ENCODE measurements at places on chromosomes 5 and 9. TPM values are rescaled to one million over a fixed set of nuclear protein-coding genes. Genes with fewer than 3 reads are reported as not detected.
A peak's percentile ranks its signal among the peaks of the same experiment; 100 is the strongest.

DNA sequence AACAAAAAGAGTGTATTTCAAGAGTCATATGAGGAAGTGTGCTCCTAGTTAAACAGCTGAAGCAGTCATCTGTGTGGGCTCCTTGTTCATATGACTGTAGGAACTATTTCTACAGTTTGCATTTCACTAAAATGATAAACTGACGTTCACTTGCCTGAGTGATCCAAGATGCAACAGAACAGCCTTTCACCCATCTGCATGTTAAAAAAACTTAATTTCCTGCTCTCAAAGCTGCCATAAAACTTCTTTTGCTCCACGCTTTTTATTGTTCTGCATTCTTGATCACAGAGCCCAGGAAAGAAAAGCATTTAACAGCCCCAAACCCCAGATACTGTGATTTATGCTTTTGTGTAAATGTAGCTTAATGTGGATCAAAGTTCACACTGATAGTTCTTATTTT lies 43.9 kb downstream of the ZNF608 start:
- DNase-seq = no peak
- H3K36me3 ChIP-seq = no peaks in the 10 kb centered on the region
- no peaks in the 10 kb centered on the region for H3K4me1 ChIP-seq
- H3K27ac ChIP-seq = no peak overlapping the region
- H3K4me3 ChIP-seq = no peak overlapping the region

GRCh38 chr5:32600054-32600622 lies 14.8 kb downstream of the SUB1 start:
- DNase-seq = no peak
- peaks cover 48% of the 10 kb centered on the region for H3K36me3 ChIP-seq
- no peak overlapping the region for H3K4me3 ChIP-seq

THBS4 gene
- 0.57 TPM for total RNA-seq

DNA sequence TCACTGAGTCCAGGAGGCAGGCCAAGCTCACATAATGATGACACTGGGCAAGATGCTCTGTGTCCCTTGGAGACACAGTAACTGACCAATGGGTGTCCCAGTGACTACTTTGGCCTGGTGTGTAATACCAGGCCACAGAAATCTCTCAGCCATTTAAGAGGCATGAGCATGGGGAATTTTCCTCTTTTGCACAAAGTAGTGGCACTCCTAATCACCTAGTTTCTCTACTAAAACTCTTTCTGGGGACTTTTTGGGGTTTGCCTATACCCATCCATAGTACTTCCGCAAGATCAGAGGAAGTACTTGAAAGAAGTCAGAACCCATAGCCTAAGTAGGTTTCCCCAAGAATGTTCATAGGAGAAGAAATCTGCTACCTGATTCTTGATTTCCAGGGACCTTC lies 161.9 kb downstream of the ARSB start:
- peaks cover 7% of the 10 kb centered on the region for H3K36me3 ChIP-seq
- no peak for DNase-seq
- no peaks in the 10 kb centered on the region for H3K27me3 ChIP-seq
- H3K27ac ChIP-seq = no peak overlapping the region

DNA sequence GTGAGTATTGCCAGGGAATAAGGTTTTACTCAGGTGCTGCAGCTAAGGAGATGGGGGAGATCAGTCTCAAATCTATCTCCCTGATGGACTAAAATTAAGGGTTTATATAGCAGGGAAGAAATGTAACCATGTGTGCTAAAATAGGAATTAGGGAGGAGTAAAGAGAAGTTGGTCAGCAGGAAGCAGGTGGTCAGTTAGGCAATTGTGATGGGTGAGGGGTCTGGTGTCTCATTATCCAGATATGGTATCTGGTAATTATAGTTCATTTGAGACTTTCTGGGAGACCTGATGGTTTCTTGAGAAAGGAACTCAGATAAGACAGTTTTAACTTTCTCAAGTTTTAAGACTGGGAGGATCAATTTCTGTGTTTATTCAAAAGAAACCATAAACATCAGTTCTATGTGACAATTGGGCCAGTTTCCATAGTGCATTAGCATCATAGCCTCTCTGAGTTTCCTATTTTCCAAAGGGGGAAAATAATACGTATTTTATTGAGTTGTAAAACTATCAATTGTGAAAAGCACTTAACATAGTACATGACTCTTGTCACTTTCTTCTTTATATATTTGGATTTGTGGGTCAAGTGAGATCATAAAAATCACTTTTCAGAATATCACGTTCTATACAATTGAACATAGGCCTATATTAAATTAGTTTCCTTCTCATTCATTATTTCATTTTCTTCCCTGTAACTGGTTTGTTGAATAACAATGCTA lies 115.9 kb downstream of the ZSWIM6 start:
- H3K36me3 ChIP-seq = peaks cover 10% of the 10 kb centered on the region
- no peaks in the 10 kb centered on the region for H3K27me3 ChIP-seq
- no peaks in the 10 kb centered on the region for H3K4me1 ChIP-seq
- H3K27ac ChIP-seq = no peak overlapping the region
- no peak overlapping the region for H3K4me3 ChIP-seq
- no peak for DNase-seq

DOLPP1 gene
- 21.6 TPM for total RNA-seq

- peak within 1 kb of the TSS; percentile 65 for H3K4me3 ChIP-seq
- H3K27ac ChIP-seq = no peak within 1 kb of the TSS
- no peaks in the 10 kb centered on the region for H3K36me3 ChIP-seq
- peaks cover 11% of the 10 kb centered on the region for H3K4me1 ChIP-seq
Observed at GRCh38 chr9:111038331-111039230, at the start of gene LPAR1. LPAR1 (minus strand) TSS chr9:111038470; CDS start chr9:110972117, 66,353 bp downstream.

GRCh38 chr9:109117856-109118807 lies 1.6 kb downstream of the TMEM245 start:
- peak overlapping the region; percentile 89 for H3K27ac ChIP-seq
- peak overlapping the region; percentile 96 for H3K4me3 ChIP-seq
- H3K4me1 ChIP-seq = peaks cover 46% of the 10 kb centered on the region
- peaks cover 17% of the 10 kb centered on the region for H3K36me3 ChIP-seq
- DNase-seq = peak; percentile 32

DNA sequence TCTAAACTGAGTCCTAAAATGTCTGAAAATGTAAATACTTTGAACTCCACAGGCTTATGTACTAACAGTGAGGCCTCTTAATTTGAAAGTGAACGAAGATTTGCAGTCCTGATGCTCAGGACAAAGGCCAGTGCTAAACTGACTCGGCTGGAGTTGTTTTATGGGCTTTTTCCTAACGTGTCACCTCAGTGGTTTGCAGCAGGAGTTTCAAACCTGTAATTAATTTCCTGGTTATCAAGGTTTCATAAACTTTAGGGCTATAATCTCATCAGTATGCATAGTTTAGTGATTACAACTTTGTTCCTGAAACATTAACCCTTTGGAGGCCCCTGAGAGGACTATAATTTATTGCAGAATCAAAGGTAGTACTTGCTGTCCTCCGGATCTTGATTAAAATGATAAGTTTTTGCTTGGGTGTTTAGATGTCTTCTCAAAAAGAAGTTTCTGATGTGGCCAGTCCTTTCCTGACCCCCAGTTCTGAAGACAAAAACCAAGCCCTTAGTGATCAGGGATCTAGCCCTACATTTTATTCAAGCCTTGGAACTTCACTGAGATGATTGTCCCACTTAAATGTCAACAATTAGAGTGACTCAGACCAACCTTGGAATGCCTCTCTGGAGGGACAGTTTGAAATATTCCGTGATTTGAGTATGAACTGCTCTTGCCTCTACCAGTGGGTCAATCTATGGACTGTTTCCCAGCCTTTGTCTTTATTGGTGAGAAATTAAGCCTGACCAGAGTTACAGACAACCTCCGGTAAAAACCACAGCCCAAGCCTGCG lies 11.1 kb upstream of the S100Z start:
- no peak overlapping the region for H3K4me3 ChIP-seq
- peaks cover 4% of the 10 kb centered on the region for H3K36me3 ChIP-seq
- H3K27me3 ChIP-seq = peaks cover 9% of the 10 kb centered on the region
- no peak for DNase-seq
- no peak overlapping the region for H3K27ac ChIP-seq

DNA sequence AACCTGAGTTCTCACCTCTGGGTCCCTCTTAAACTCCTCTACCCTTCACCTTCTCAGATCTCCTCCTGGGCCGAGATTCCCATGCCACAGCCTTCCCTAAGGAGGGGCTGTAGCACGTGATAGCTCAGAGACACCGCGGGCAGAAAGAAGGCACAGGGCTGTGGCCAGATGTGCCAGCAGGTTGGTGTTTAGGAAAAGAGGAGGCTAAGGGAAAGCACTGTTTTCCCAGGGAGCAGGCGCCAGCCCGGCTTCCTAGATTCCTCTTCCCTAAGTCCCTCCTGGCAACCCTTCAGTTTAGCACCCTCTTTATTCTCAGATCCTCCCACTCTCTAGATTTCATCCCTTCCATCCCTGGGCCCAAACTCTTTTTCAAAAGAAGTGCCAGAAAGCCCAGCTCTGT lies 59.4 kb upstream of the CCNG1 start:
- no peak overlapping the region for H3K27ac ChIP-seq
- DNase-seq = no peak
- H3K4me3 ChIP-seq = no peak overlapping the region
- no peaks in the 10 kb centered on the region for H3K36me3 ChIP-seq
- no peaks in the 10 kb centered on the region for H3K27me3 ChIP-seq

DNA sequence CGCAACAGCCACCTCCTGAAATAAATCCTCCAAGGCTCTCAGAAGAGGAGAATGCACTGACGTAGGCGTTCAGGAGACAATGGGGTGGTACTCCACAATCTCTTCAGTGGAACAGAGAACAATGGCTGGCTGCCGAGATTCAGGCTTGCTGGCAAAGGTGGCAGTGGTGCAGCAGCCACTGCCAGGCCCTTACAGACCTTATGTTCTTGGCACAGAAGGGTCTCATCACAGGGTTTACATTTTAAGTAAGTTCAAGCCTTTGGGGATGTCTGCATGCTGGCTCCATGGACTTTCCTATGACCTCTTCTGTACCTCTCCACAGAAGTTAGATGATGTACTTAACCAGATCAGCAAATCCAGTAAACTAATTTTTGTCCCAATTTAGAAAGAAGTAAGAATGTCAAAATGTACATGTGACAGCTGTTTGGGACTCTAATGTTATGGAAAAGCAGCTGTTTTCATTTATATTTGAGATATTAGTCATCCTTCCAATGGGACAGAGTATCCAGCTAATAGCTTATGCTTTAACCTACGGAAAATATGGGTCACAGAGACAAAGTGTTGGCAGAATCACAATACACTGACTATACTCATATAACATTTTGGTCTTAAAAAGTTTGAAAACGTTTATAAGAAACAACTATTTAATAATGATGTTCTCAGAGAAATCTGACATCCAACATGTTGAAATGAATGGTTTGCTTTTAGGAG lies 180.9 kb downstream of the MAPKAP1 start:
- no peak for DNase-seq
- no peak overlapping the region for H3K4me3 ChIP-seq
- H3K4me1 ChIP-seq = peaks cover 49% of the 10 kb centered on the region
- no peaks in the 10 kb centered on the region for H3K27me3 ChIP-seq

DNA sequence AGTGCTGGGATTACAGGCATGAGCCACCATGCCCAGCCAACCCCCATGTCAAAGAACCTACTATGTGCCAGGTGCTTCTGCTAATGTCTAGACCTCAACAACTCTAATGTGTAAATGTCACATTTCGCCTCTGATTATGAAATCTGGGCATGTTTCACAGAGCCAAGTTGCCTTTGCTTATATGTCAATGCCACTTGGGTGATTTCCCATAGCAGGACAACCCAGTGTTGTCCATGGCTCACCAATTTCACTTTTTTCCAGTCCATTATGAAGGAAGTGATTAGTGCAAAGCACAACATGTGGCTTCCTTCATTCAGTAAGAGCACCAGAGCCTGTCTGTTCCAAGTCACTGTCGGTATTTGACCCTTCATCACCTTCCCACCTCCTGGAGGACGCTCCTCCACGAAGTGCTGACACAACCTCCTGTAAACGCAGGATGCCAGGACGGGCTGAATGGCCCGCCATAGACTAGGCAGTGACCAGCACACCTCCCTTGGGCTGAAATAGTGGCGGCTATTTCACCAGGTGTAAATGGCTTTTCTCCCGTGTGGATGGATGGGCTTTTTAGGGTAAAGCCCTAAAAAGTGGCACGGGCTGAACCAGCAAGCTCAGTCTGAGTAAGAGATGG lies 962 bp upstream of the PKN3 start:
- H3K4me1 ChIP-seq = peaks cover 10% of the 10 kb centered on the region
- peak; percentile 28 for DNase-seq
- H3K27ac ChIP-seq = no peak overlapping the region
- H3K36me3 ChIP-seq = no peaks in the 10 kb centered on the region

GRCh38 chr9:113918697-113919350 lies 42.7 kb downstream of the ZNF618 start:
- H3K36me3 ChIP-seq = no peaks in the 10 kb centered on the region
- H3K27ac ChIP-seq = no peak overlapping the region
- no peak for DNase-seq

DNA sequence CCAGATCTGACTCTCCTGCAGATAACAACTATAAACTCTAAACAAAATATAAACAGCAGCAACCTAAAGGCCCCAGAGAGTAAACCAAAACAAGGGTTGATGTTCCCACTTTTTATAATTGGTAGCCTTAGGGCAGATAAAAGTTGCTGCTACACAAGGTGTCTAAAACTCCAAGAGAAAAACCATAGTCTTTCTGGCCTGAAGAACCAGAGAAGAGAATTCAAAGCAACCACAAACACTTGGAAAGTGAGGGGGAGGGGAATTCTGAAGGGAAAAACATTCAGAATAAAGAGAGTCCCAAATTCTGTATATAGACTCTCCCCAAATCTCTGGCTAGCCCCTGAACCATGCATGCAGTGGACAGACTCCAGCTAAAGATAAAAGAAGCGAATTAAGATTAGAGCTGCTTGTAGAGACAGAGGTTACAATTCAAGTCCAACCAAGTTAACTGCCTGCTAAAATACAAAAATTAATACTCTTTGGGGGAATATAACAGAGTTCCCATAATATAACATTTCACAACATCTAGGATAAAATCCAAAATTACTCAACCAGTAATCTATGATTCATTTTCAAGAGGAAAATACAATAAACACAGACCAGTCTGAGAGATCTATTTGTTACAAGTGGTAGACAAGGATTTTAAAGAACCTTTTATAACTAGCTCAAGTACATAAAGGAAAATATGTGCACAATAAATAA lies 37.5 kb upstream of the RGMB start:
- H3K27ac ChIP-seq = no peak overlapping the region
- H3K36me3 ChIP-seq = no peaks in the 10 kb centered on the region
- no peak overlapping the region for H3K4me3 ChIP-seq
- peaks cover 6% of the 10 kb centered on the region for H3K27me3 ChIP-seq

WASHC1 gene
- 26.6 TPM for total RNA-seq

- DNase-seq = no peak
- no peak overlapping the region for H3K4me3 ChIP-seq
- H3K27ac ChIP-seq = no peak overlapping the region
Observed at GRCh38 chr5:116502616-116503015, 72.0 kb downstream of the SEMA6A start.

DNA sequence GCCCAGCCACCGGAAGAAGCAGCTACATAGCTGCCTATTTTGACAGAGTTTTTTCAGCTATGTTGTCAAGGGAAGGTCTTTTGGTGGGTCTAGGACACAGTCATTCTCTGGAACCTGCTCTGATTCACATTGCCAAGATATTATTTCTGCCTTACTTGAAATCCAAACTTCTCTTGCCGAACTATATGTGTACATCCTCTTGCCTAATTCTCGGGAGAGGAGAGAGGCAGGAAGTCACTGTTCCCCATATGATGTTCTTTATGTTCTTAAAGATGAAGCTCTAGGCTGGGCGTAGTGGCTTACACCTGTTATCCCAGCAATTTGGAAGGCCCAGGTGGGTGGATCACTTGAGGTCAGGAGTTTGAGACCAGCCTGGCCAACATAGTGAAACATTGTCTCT lies 8.6 kb downstream of the TMEM252 start:
- no peak for DNase-seq
- peaks cover 2% of the 10 kb centered on the region for H3K27me3 ChIP-seq
- H3K36me3 ChIP-seq = no peaks in the 10 kb centered on the region
